ENCODE measurements at places on chromosomes 12 and 14.

- peak; percentile 15 for DNase-seq
These were observed 56.7 kb downstream of the FAM222A start for GRCh38 chr12:109770104-109770860.

- DNase-seq, result no peak
These were observed 31.1 kb downstream of the SPTLC2 start for GRCh38 chr14:77585385-77585784.

DNA sequence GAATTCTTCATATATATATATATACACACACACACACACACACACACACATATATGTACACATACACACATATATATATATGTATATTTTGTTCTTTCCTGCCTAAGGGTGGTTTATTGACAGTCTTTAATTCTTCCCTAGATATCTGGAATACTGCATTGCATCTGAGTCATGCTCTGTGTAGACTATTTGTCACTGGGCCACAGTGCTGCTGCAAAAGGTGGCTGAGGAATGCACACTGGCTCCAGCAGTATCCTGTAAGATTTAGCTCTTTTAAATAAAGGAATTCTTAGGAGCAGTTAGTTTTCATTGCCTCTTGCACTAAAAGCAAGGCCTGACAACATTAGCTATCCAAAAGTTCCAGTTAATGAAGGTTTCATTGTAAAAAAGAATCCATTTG is 200.9 kb downstream of the APAF1 start:
- no peak for DNase-seq

DNA sequence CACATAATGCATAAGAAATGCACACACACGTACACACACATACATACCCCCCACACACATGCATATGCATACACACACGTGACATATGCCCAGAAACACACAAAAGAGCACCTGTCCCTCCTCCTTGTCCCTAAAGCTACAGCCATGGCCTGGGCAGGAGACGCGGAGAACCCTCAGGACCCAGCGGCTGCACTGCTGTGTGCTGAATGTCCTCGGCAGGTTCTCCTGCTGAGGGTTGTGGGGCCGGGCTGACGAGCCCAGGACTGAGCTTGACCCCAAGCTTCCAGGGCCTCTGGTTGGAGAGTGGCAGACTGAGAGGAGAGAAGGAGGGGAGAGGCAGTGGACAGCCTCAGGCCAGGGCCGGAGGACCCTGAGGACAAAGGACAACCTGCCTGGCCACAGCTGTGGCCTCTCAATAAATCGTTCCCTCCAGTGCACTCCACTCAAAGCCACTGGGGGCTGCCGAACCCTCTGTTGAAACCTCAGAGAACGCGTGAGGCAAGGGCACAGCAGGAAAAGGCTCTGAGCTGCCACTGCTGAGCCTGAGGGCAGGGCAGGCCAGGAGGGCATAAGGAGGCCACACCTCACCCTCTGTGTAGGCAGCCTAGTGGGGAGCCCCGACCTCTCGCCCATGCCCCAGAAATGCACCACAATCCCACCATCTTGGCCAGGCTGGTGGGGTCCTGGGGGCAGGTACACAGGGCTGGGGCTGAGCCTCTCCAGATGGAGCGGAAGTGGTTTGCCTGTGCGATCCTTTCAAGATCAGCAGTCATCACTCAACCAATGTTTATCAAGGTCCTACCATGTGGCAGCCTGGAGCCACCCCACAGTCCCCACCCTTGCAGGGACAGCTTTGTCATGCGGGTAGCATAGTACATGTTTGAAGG is 3.1 kb downstream of the CACNA2D4 start:
- DNase-seq, result no peak

- DNase-seq, result peak; percentile 69
These were observed 132.9 kb upstream of the DAAM1 start for GRCh38 chr14:59055439-59056045.

DNA sequence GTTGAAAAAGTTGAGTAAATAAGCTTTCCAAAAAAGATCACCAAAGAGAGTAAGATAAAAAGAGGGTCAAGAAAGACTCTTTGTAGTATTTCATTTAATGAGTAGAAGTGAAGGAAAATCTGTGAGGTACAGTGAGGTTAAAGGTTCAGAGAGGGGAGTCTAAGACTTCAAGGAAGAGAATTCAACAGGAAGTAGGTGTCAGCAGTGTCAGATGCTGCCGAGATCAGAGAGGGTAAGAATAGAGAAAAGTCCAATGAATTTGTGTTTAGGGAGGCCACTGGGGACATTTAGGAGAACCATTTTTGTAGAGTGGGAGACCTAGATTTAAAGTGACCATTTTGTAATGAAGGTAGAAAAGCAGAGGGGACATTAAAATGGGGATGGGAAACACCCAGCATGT is 71.6 kb upstream of the KRAS start:
- DNase-seq, result no peak

DNA sequence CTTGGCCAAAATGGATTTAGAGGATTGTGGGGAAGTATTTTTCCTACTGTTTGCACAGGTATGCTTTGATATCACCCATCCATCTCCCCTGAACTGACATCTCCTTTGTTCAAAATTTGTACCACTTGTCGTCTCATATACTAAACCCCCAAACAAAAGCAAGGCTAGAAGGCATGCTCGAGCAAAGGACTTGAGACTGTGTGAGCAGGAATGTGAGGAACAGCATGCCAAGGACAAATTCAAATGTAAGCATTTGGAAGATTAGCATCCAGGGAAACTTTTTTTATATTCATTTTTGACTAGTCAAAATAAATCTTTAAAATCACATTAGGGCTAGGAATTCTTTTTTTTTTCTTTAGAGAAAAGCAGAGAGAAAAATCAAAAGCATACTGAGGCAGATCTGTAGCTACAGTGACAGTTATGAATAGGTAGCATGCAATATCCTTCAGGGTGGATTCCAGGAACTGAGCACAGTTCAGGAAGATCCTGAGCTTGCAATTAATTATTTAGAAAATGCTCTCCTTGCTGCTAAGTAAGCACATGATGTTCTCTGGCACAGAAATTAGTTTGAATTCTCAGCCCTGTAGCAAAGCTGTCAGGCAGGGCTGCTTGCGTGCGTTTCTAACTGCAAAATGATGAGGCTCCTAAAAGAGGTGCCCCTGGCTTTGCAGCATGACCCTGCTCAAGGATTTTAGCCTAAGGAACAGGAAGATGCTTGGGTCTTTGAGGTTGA is 327.7 kb downstream of the LRIG3 start:
- DNase-seq, result peak; percentile 32

GRCh38 chr14:70822530-70823185 is 13.3 kb upstream of the MAP3K9 start:
- DNase-seq, result peak; percentile 37

All from tongue (tissue), 3 donors.